ENCODE measurements at places on chromosomes 6 and 20. TPM values are rescaled to one million over a fixed set of nuclear protein-coding genes. Genes with fewer than 3 reads are reported as not detected.

MLIP gene
- total RNA-seq, result 0.32 TPM

HLA-DPA1 gene
- 2.4 TPM for total RNA-seq

HDGFL1 gene
- total RNA-seq, result not detected

ZBTB22 gene
- 34.4 TPM for total RNA-seq

MYBL2 gene
- total RNA-seq, result 0.09 TPM

RNF144B gene
- 0.79 TPM for total RNA-seq

FNDC11 gene
- 0.95 TPM for total RNA-seq

COL9A3 gene
- total RNA-seq, result 1.1 TPM

FAM209A gene
- total RNA-seq, result not detected

POPDC3 gene
- total RNA-seq, result 4.9 TPM

SLC32A1 gene
- not detected for total RNA-seq

HMGCLL1 gene
- not detected for total RNA-seq

MCCD1 gene
- not detected for total RNA-seq

COX4I2 gene
- not detected for total RNA-seq

GJA10 gene
- total RNA-seq, result not detected

GJA1 gene
- 120 TPM for total RNA-seq

MOG gene
- not detected for total RNA-seq

IL17A gene
- total RNA-seq, result not detected

FRMD1 gene
- not detected for total RNA-seq

VSTM2L gene
- 0.32 TPM for total RNA-seq

Measured in bronchial smooth muscle cell (primary cell).